Stimulated activated CD8-positive, alpha-beta memory T cell treated with anti-CD3 and anti-CD28 coated beads, Interleukin-12 subunit alpha, Interleukin-12 subunit beta, amount 100 ng/mL, for 1 hour (primary cell): ENCODE measurements at places on chromosomes 5 and 9.
A peak's percentile ranks its signal among the peaks of the same experiment; 100 is the strongest.

DNA sequence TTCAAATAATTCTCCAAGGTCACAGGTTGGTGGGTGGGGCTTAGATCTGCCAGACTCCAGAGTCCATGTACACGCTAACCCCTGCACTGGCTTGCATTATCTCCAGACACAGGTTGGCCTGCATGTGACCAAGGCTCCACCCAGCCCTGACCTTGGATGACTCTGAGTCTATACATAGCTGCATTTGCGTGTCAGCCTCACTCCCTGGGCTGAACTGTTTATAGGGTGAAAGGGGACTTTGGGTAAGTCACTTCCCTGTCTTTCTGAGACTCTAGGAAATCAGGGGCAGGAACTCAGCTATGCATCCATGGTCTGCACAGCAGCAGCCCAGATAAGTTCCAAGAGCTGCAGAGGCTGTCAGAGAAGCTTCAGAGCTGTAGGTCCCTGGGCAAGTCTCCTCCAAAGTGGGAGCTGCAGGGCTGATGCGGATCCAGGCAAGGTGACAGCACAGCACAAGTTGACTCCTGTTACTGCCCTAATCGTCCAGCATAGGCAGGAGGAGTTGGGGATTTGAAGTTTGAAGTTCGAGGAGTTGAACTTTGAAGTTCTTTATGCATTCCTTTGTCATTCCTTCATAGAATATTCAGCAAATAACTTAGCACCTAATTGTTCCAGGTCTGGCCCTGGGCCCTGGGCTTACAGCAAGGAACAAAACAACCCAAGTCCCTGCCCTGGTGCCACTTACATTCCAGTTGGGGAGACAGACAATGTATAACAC is 53.4 kb downstream of the SLC22A5 start:
- DNase-seq, result no peak

DNA sequence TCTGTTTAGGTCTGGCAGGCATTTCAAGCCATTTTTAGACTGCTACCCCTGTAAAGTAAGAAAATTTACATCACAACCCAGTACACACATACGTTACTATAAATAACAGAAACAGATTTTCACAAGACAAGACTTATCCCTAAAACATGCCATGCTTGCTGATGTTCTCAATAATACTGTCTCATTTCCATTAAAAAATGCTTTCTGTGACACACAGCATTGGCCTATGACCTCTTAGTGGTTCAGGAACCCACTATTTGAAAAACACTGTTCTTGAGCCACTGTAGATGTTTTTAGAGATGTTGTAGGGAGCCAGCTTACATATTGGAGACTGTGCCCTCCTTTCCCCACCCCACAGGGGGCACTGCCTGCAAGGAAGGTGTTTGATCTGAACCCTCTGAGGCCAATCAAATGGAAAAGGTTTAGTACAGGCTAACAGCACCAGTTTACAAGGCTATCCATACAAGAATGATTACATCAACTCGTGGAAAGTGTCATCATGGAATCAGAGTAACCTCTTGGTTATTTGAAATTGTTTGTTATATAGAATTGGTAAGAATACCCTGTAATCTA is 30.8 kb downstream of the ZSWIM6 start:
- no peak for DNase-seq

GRCh38 chr5:124889486-124889825 is 143.0 kb upstream of the ZNF608 start:
- DNase-seq, result no peak

GRCh38 chr9:127311239-127311741 is 46.7 kb downstream of the GARNL3 start:
- DNase-seq, result peak; percentile 15

- DNase-seq, result peak; percentile 20
These were observed 35.9 kb downstream of the TGFBR1 start for GRCh38 chr9:99140685-99141314.

DNA sequence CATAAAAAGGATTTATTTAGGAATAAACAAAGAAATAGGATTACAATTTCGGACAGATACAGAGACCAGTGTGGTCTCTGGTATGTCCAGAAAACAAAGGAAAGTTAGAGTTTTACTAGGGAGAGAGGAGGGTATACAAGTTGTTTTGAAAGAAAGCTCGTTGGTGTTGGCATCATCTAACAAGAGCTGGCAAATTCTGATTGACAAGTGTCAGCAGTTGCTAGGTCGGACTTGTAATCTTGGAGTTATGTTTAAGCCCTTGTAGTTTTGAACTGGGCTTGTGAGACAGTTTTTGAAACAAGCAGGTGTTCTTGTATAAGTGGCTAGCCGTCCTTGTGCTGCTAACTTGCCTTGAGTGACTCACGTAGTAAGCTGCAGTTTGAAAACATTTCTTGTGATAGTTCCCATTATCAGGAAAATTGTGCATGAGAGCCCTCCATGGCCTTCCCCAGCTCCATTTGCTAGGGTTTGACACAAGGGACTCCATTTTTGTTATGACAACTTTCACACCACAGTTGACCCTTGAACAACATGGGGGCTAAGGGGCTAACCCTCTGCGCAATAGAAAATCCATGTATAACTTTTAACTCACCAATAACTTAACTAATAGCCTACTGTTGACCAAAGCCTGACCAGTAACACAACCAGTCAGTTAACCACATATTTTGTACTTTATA is 48.1 kb downstream of the ZNF622 start:
- DNase-seq, result no peak

DNA sequence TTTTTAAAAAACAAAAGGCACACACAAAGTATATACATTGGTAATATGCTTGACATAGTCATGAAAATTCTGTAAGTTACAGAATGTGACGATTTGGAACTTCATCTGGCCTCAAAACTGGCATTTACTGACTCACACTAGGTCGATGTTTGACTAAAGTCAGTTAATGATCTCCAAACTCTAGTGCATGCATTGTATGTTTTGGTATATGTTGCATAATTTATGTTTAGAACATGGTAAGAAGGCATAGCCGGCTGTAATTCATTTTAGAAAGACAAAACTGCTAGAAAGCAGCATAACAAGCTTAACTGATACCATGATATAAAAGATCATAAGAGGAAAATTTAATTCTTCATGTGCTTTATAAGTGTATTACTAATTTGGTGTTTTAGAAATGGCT is 58.6 kb upstream of the RICTOR start:
- no peak for DNase-seq

GRCh38 chr5:149127394-149127955 is 13.8 kb upstream of the ABLIM3 start:
- DNase-seq, result no peak

DNA sequence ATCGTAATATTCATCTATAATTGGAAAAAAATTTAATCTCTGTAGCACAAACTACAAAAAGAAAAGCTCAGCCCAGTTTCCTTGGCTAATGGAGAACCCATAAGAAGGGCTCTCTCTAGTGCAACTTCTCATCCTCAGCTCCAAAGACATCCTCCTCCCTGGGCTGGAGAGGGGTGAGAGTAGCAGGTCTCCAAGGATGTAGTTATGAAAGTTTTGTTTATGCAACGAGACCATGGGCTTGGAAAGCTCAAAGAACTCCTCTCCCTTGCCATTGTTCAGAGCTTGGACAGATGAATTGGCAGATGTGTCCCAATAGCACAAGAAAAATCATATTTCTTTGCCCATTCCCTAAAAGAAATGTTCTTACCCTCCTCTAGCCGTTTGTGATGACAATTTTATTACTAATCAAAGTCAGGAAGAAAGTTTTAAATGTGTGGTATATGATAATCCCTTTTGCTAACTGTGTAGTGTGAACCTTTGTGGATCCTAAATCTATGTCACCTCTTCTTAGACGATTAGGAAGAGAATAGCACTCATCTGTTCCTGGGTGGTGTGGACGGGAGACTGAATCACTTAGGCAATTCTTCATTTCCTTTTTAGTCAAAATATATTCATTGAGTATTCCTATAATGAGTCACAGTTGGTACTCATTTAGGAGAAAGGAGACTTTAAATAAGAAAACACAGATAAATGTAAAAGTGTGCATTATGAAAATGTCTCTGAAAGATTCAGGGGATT is 52.2 kb downstream of the GARNL3 start:
- no peak for DNase-seq

GRCh38 chr9:130215341-130216119 is 43.3 kb downstream of the NCS1 start:
- no peak for DNase-seq

GRCh38 chr5:101458587-101458986 is 555.5 kb upstream of the ST8SIA4 start:
- DNase-seq, result no peak

- DNase-seq, result no peak
These were observed 36.0 kb upstream of the GLIPR2 start for GRCh38 chr9:36100532-36100931.

- DNase-seq, result no peak
These were observed 189.0 kb upstream of the EGFLAM start for GRCh38 chr5:38069360-38069759.

GRCh38 chr5:53406630-53407316 is 73.7 kb upstream of the FST start:
- DNase-seq, result no peak

DNA sequence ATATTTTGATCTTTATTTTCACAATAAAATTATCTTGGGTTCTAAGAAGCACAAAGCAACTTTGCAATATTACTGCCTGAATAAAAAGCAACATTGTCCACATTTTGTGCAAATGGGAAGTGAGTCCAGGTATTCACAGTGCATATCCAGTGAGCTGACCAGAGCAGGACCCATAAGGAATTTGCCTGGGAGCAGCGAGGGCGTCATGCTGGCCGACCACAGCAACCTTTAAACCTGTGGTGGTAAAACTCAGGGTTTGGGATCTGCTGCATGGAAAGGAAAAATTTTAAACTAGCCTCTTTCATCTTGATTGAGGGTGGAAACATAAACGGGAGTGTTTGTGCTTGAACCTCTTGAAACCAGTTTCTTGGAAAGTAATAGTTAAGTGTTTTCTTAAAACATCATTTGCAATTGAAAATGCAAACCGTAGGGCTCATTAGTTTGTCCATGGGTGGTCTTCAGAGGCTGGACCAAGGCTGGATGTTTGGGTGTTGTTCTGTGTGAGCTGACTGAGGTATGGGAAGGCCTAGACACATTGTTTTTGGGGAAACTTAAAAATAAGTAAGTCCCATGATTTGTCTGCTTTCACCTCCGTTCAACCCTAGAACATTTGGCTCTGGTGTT is 85.0 kb upstream of the ANKH start:
- DNase-seq, result no peak

- DNase-seq, result no peak
These were observed 12.5 kb downstream of the ERMP1 start for GRCh38 chr9:5820425-5820824.

DNA sequence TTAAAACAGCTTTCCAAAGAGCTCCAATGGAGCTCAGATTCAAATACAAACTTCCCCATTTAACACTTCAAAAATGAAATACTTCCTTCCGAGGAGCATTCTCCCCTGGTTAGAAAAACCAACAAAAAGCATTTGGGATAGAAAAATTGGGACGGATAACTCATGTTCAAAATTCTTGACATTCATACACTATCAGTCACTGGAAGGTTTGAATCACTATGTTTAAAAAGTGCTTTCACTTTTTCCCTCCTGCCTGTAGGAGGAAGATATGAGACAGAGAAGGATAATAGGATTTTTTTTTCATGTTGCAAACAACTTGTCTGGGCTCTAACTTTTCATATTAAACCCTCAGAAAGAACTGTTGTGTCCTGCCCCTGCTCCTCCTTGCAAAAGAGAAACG is 412.0 kb downstream of the ACTL7B start:
- DNase-seq, result no peak
